NCI-H2081 (cell line): ENCODE measurements at places on chromosomes 7 and 10.
A peak's percentile ranks its signal among the peaks of the same experiment; 100 is the strongest.

DNA sequence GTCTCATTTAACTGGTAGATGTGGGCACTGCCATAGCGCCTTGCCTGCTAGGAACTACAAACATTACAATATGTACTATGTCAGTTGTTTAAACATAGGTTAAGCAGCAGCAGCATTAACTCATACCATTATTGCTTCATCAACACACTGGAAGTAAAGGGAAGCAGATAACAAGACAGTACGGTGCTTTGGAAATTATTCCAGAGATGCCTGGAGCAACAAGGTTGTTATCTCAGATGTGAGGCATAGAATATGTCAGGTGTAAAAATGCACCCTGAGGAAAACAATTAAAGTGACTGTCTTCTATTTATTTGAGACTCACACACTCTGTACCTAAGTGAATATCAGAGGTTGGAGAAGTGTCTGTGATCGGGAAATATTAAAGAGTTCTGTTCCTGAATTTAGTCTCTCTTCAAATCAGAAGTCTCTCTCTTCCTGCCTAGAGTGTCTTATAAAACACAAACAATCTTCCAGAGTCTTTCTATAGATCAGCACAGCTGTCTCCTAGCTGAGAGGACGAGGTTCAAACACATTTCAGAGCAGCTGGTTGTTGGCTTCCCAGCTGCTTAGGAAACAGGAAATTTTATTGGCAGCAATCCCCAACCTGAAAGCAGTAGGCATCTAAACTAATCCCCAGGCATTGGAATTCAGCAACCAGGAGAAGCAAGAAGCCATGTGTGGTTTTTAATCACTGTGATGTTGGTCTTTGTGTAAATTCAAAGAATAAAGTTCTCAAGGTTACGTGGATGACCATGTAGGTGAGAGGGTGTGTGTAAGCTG lies 994.4 kb upstream of the LRRTM3 start:
- no peak for DNase-seq

GRCh38 chr7:40717242-40717641 lies 582.4 kb downstream of the SUGCT start:
- DNase-seq: peak; percentile 41

- DNase-seq: no peak
Measured at GRCh38 chr10:104935656-104936055, 294.6 kb downstream of the SORCS3 start.

DNA sequence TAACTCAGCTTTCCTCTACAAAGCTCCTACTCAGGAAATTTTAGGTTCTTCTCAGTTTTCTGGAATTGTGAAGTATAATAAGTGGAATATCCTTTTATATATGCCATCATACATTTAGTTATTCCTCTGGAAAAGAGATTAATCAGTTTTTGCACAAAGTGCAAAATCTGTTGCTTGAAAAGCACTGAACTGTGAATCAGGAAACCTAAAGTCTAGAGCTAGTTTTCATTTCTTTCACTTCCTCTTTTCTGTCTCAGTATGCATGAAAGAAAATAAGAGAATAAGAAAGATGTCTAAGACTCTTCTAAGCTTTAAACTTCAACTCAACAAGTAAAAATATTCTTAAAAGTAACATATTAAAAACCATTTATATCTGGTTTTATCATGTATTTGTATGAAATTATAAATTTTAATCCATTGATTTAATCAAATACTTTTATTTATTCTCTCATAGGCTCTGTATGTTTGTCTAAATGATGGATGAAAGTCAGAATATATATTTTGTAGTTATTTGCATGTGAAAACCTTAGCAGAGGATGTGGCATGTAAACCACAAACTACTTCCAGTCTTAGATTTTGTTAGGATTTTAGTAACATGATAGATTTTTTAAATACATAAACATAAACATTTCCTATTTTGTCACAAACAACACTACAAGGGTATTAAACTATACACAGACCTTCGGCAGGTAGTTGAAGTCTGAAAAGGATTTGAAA lies 1073.0 kb downstream of the XPNPEP1 start:
- DNase-seq: no peak

- no peak for DNase-seq
Measured at GRCh38 chr7:155464948-155465739, 7.2 kb downstream of the EN2 start.

DNA sequence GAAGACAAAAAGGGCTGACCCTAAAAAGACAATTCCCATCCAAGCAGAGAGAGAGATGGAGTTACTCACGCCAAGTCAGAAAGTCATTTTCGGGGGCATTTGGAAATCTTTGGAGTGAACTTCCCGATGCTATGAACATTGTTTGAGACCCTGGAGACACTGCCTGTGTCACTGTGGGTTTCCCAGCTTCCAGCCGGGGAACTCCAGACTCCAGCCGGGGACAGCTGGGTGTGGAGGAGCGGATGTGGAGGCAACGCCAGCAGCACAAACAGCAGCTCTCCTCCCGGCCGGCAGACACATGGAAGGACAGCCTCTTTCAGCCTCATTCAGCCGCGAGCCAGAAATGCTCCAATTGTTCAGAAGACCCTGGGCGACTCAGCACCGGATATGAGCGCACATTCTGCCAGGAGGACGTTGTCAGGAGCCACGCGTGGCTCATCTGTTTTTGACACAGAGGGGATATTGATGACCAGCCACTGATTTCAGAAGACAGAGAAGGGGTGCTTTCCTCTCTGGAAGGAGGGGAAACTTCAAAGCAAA lies 97.6 kb downstream of the PRPF18 start:
- no peak for DNase-seq

DNA sequence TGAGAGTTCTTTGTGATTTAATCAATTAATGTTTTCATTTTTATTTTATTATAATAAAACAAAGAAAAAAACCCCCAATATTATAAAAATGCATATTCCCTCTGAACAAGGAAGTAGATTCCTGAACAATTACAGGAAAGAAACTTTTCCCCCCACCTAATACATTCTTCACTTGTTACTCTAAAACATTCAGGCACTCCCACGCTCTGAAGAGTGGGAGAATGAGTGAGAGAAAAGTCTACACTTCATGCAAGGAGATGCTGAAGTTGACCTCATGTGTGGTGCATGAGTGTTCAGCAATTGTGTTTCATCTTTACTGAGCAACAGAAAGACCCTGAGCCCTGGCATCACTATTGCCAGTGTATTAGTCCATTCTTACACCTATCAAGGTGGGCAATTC lies 244.2 kb upstream of the IGFBP3 start:
- DNase-seq: no peak

DNA sequence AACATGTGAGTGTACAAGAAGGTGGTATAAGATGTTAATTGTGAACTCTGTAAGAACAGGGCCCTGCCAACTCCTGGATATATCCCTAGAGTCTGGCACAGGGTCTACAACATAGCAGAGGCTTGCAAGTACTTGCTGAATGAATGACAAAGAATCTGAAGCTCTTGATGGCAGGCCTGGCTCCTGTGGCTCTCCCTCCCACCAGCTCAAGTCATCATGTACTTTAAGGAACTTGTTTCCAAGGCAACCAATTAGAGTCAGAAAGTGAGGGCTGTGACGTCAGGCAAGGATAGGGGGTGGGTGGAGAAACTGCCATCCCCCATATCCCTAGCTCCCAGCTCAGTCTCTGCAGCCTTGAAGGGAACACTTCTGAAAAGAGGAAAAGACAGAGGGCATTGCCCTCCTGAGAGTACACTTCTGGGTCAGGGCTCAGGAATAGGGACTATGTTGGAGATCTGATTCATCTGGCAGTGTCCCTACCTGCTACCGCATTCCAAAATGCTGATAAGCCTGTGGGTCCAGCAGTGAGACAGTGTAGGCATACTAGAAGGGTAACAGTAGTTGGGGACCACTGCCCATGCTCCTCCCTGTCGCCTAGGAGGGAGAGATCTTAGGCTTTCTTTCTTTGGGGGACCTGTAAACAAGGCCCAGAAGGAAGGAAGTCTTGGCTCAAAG lies 34.6 kb upstream of the BTRC start:
- no peak for DNase-seq

DNA sequence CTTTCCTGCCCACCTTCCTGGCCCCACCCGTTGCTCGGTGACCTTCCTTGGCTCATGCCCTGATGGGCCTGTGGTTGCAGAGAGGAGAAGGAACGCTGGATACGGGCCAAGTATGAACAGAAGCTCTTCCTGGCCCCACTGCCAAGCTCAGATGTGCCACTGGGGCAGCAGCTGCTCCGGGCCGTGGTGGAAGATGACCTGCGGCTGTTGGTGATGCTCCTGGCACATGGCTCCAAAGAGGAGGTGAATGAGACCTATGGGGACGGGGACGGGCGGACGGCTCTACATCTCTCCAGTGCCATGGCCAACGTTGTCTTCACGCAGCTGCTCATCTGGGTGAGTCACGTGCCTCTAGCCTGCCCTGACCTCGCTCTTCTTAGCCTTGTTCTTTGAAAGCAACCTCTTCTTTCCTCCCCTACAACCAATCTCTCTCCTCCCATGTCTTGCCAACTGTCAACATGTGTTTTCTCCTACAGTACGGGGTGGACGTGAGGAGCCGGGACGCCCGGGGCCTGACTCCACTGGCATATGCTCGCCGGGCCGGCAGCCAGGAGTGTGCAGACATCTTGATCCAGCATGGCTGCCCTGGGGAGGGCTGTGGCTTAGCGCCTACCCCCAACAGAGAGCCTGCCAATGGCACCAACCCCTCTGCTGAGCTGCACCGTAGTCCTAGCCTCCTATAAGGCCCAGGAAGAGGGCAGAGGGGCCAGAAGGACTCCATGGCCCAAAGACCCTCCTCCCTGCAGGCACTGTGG lies 24.1 kb downstream of the GBX1 start:
- no peak for DNase-seq

- no peak for DNase-seq
Measured at GRCh38 chr7:43926798-43927123, 525 bp downstream of the UBE2D4 start.

DNA sequence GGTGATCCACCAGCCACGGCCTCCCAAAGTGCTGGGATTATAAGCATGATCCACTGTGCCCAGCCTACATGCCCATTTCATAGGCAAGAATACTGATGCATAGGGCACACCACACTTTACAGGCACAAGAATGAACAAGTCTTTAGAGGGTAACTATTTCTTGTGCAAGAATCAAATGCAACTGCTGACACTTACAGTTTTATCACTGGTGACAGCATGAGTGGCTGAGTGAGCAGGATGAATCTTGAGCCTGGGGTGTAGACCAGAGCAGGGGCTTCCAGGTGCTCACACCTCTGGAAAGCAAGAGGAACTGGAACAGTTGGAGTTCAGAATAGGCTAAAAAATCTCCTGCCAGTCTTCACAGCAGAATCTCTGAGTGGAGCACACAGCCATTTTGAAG lies 287.5 kb downstream of the KCNMA1 start:
- no peak for DNase-seq

GRCh38 chr10:12583891-12584595 lies 234.7 kb downstream of the CAMK1D start:
- DNase-seq: no peak

GRCh38 chr7:114548081-114548980 lies 133.7 kb downstream of the FOXP2 start:
- no peak for DNase-seq

- DNase-seq: no peak
Measured at GRCh38 chr7:47710201-47710935, 128.5 kb upstream of the TNS3 start.

DNA sequence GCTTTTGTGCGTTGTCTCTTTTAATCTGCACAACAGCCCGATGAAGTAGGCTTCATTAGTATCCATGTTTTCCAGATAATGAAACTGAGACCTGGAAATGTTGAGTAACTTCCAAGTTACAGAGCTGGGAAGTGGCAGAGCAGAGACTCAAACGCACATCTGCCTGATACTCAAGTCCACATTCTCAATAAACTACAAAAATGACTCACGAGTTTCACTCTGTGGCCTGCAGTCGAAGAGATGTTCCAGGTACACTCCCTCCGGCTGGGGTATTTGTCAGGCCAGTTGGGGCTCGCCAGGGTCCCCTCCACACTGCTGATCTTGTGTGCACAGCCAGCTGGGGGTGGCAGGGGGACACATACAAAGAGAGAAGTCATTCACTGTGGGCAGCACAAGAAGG lies 17.7 kb upstream of the OPALIN start:
- no peak for DNase-seq

DNA sequence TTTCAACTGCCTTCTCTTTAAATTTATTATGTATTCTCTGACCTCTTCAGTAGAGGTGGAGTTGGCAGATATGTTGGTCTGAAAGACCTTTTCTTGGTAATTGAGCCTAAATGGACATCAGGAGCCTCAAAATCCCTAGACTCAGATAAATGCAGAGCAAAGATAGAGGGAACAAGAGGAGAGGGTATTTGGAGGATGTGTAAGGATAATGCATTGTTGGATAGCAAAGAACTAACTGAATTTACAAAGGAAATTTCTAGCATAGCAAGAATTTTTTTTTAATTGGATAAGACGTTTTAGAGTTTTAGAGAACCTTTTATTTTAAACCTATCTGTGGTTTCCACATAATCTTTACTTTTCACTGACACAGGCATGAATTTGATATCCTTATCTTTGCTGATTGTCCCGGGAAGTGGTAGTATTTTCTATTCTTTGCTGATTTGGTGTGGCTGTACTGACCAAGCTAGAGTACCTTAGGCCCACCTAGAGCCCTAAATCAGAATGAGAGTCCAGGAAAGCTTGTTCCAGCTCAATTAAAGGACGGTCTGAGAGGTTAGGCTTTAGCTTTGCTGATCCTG lies 91.3 kb downstream of the NRF1 start:
- DNase-seq: no peak

DNA sequence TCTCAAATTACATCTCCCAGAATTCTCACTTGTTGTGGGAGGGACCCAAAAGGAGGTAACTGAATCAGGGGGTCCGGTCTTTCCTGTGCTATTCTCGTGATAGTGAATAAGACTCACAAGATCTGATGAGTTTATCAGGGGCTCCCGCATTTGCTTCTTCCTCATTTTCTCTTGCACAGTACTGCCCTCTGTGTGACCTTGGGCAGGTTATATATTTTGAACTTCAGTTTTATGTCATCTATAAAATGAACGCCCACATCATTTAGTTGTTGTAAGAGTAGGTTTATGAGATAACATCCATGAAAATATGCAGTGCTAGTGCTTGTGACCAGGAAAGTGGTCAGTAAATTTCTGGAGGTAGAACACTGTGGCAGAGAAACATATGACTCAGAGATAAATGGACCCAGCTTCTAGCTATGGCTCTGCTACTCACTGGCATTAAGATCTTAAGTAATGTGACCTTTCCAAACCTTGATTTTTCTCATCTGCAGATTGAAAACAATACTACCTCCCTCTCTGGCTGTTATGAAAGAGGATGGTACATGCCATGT lies 44.3 kb downstream of the SCRN1 start:
- DNase-seq: no peak
